ENCODE measurements at places on chromosomes 3 and 15.

DNA sequence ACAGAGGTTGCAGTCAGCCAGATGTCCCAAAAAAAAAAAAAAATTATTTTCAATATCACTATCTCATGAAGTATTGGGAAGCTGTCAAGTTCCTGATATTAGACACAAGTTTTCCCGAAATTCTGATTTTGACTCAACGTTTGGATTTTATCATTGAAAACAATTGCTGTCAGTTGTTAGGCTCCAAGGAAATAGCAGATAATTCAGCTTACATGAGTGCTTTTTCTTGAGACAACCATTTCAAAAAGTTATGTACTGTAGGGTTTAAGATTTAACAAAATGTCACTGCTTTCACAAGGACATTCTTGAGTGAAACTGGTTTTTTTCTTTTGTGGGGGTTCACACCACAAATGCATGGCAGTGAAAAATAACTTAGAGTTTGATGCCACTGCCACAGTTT is 9.3 kb upstream of the SETD5 start:
- DNase-seq, result no peak

DNA sequence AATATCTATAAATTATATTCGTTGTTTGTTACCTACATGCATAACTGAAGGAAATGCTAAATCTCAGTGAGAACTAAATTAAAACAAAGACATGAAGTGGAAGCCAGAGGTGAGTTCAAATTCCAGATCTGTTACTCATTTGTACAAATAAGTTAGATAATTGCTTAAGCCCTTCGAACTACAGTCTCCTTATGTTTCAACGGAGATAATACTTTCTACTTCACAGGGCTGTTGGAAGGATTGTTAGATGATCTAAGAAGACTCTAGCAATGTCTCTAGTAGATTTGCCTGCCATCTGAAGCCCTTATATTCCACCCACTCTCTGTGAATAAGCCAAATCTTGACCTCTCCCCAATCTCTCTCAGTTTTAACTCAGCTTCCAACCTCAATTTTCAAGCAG is 125.8 kb downstream of the P2RY1 start:
- DNase-seq, result no peak

DNA sequence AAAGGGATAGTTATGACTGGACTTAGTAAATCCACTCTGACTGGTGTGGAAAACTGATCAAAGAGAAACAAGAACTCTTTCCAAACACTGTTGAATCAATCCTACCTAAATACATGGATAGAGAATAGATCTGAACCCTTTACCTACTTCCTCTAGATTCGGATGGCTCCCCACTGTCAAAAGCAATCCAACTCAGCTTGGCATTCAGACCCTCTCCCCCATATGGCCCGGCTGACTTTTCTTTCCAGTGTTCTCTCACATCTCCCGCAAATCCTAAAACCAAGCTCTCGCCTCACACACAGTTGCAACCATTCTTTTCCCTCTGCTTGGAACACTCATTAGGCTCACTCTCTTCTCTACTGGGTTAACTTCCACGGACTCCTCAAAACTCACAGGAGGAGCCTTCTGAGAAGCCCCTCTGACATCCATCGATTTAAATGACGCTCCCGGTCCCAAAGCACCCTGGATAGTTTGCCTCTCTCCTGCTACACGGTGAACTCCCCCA is 639 bp downstream of the SPICE1 start:
- DNase-seq, result no peak

- DNase-seq, result no peak
These were observed 28.2 kb upstream of the GOLGA6C start for GRCh38 chr15:75230016-75230343.

DNA sequence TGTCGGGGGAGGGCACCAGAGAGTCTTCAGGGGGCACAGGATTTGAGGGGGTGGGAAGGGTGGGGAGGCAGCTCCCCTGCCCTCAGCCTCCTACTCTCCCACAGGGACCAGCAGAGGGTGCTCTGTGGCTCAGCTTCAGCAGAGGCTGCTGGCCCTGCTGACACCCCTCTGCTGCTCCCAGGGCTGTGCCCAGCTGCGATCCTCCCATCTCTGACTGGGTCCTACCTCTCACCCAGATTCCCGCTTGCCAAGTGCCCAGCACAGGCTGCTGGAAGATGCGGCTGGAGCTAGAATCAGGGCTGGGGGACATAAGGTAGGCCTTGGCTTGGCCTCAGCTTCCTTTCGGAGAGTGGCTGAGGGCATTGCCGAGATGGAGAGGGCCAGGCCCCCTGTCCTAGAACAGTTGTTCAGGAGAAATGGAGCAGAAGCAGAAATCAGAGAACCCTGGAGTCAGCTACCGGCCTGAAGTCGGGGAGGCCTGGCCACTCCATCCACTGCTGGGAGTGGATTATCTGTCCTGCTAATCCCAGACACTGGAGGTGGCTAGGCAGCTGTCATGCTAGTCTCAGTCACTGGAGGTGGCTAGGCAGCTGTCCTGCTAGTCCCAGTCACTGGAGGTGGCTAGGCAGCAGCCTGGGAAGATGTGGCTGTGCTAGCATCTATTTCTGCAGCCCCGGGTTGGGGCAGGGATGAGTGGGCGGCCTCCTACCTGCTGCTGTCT is 3.9 kb downstream of the GRM2 start:
- DNase-seq, result no peak

GRCh38 chr15:58694641-58695398 is 54.7 kb downstream of the ADAM10 start:
- no peak for DNase-seq

GRCh38 chr15:52518487-52519371 is 10.0 kb downstream of the MYO5A start:
- DNase-seq, result no peak

DNA sequence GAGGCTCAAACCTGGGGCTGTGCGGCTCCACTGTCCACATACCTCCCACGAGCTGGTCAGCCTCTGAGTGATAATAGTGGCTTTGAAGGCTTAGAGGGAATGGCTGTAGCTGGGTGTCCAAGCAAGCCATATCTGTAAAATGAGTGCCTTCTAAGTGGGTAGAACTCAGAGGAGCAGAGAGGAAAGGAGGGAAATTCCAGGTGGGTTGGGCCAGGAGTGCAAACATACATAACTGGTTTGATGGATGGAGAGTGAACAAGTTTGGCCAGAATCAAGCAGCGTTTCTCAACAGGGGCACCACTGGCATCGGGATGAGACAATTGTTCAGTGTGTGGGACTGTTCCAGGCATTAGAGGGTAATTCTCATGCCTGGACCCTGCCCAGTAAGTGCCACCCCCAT is 91.1 kb downstream of the ASB7 start:
- DNase-seq, result no peak

DNA sequence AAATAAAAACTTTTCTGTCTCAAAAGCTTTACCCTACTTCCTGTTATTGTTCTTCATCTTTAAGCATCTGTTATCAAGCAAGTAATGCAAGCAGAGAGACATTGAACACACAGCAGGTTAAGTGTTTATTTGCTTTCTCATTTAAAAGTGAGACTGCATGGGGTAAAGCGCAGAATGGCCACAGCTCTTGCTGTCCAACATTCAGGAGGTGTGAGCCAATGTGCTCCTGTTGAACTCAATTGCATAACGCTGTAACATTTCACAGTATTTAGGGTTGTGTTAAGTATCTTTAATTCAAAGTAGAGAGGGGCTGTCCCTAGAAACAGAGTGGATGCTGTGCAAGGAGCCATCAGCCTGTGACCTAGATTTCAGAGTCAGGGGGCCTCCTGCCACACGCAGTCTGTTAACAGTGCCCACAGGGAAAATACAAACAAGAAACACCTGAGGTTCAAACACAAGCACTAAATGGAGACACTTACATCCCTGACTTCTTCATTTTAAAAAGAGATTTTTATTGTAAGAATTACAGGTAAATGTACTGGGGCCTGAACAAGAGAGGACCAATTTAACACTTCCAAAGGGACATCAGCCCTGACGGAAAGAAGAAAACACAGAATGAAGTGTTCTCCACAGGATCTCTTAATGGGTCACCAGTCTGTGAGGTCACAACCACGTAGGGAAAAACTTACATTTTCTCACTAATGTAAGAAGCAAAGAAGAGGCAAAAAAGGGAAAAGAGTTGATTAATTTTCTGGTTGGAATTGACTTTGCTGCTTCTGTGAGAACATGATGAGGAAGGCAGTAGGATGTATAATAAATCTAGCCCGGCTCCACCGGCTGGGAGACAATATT is 815.1 kb downstream of the VGLL3 start:
- no peak for DNase-seq

- DNase-seq, result no peak
These were observed 94.1 kb upstream of the ATP2B2 start for GRCh38 chr3:10599444-10599843.

DNA sequence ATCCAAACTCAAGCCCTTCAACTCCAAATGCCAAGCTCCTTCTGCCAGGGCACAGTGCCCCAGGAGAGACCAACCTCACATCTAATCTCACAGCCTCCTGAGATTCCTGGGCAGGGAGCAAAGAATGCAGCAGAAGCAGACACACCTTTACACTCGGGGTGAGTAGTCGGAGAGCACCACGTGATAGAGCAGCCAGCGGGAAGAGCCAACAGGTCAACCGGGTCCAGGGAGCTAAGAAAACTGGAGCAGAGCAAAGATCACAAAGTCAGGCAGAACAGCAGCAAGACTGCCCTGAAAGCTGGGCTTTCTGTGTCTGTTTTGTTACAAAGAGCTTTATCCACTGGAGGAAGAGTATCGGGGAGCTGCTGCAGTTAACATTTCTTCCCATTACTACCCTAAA is 4.2 kb downstream of the B3GALNT1 start:
- no peak for DNase-seq

- DNase-seq, result no peak
These were observed 24.5 kb upstream of the TBL1XR1 start for GRCh38 chr3:177221744-177222143.

GRCh38 chr15:52082197-52083036 is 30.2 kb downstream of the BCL2L10 start:
- DNase-seq, result no peak

DNA sequence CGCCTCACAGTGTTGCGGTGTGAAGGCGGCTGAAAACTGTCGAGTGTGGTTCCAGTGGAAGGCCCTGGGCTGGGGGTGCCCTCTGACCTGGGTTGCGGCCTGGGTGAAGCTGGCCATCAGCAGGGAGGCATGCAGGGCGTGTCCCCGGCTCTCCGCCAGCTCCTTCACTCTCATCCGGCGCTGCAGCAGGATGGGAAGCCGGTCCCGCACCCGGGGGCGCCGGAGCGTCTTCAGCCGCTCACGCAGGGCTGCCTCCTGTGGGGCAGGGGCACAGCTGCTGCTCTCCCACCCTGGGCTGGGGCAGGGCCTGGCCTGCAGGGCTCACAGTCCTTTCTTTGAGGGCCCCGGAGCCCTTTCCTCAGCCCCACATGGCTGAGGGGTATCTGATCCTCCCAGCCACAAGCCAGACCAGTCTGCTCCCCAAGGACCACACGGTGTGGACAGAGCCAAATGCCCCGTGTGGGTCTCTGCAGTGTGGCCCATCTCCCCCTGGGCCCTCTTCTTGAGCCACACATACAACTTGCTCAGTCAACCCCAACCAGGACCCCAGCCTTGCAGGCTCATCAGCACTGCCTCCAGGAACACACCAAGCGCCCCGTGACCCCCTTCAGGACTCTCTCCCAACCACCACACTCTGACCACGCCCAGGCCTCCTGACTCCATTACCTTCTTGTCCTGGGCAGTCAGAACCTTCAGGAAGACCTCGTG is 26.8 kb downstream of the SPTBN5 start:
- no peak for DNase-seq

GRCh38 chr3:117736846-117737245 is 1027.3 kb downstream of the TUSC7 start:
- no peak for DNase-seq

- DNase-seq, result no peak
These were observed 221.1 kb downstream of the SCAPER start for GRCh38 chr15:76684002-76684401.

- DNase-seq, result no peak
These were observed 76.9 kb downstream of the RPN1 start for GRCh38 chr3:128573707-128574162.

- no peak for DNase-seq
These were observed 200.7 kb downstream of the SATB1 start for GRCh38 chr3:18224426-18224825.

DNA sequence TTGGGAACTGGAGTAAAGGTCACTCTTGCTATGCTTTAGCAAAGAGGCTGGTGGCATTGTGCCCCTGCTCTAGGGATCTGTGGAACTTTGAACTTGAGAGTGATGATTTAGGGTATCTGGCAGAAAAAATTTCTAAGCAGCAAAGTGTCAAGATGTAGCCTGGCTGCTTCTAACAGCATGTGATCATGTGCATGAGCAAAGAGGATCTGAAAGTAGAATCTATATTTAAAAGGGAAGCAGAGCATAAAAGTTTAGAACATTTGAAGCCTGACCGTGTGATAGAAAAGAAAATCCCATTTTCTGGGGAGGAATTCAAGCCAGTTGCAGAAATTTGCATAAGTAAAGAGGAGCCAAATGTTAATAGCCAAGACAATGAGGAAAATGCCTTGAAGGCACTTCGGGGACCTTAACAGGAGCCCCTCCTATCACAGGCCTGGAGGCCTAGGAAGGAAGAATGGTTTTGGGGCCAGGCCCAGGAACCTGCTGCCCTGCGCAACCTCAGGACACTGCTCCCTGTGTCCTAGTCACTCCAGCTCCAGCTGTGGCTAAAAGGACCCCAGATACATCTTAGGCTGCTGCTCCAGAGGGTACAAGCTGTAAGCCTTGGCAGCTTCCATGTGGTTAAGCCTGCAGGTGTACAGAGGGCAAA is 212.2 kb upstream of the LINGO1 start:
- DNase-seq, result no peak

DNA sequence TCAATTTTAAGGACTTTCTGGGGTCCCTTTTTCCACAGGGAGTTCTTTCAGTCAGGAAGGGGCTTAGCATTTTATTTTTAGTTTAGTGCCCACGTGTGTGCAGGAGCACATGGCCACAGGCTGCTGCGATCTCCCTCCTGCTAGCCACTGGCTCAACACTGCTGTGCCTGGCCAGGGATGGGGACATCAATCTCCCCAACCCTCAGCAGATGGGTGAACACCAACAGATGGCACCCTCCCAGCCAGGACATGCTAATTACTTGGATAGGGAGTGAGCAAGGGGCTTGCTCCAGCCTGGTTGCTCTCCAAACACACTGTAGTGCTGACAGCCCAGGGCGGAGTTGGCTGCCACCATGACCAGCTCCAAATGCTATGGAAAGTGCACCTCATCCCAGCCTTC is 7.4 kb upstream of the RIOX2 start:
- no peak for DNase-seq

GRCh38 chr3:181999314-181999713 is 287.6 kb downstream of the SOX2 start:
- DNase-seq, result no peak

GRCh38 chr3:89368846-89369245 is 261.4 kb downstream of the EPHA3 start:
- DNase-seq, result no peak

GRCh38 chr3:132626955-132627354 is 29.9 kb downstream of the ACKR4 start:
- DNase-seq, result no peak

GRCh38 chr3:126827121-126827520 is 123.1 kb downstream of the CHCHD6 start:
- no peak for DNase-seq

- DNase-seq, result no peak
These were observed 103.6 kb upstream of the VEPH1 start for GRCh38 chr3:157606852-157607197.

DNA sequence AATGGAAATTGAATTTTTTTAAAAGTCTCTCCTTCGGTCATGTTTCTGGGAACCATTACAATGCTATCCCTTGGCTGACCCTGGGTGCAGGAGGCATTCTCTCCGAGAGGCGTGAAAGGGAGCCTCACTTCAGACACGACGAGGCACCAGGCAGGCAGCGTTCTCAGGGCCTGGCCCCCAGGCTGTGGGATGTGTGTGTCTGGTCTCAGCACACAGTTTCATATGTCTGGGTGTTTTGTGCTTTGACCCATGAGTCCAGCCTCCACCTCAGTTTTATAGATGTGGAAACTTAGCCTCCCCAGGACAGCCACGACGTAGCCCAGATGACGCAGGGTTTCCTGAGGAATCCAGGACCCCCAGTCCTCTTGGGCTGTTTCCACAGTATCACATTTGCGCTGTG is 34.0 kb downstream of the FGD5 start:
- DNase-seq, result no peak
